Testis (tissue), 5 donors: ENCODE measurements at places on chromosomes 2 and 18.

- no peak for DNase-seq
Measured at GRCh38 chr2:20643060-20643459, 7.8 kb downstream of the HS1BP3 start.

GRCh38 chr2:195863564-195863963, 205.1 kb downstream of the DNAH7 start:
- DNase-seq = no peak

GRCh38 chr2:12313445-12314126, 403.1 kb upstream of the TRIB2 start:
- DNase-seq = no peak

GRCh38 chr2:23691106-23691470, 235.8 kb downstream of the ATAD2B start:
- DNase-seq = no peak

- no peak for DNase-seq
Measured at GRCh38 chr2:160380611-160381010, 113.0 kb downstream of the RBMS1 start.

- no peak for DNase-seq
Measured at GRCh38 chr2:232335859-232336215, 42.7 kb upstream of the ALPP start.

- no peak for DNase-seq
Measured at GRCh38 chr2:215452725-215453124, 16.9 kb upstream of the FN1 start.

GRCh38 chr18:79387615-79388014, 8.1 kb upstream of the NFATC1 start:
- DNase-seq = no peak

- DNase-seq = no peak
Measured at GRCh38 chr2:44242904-44243303, 32.4 kb upstream of the SLC3A1 start.

DNA sequence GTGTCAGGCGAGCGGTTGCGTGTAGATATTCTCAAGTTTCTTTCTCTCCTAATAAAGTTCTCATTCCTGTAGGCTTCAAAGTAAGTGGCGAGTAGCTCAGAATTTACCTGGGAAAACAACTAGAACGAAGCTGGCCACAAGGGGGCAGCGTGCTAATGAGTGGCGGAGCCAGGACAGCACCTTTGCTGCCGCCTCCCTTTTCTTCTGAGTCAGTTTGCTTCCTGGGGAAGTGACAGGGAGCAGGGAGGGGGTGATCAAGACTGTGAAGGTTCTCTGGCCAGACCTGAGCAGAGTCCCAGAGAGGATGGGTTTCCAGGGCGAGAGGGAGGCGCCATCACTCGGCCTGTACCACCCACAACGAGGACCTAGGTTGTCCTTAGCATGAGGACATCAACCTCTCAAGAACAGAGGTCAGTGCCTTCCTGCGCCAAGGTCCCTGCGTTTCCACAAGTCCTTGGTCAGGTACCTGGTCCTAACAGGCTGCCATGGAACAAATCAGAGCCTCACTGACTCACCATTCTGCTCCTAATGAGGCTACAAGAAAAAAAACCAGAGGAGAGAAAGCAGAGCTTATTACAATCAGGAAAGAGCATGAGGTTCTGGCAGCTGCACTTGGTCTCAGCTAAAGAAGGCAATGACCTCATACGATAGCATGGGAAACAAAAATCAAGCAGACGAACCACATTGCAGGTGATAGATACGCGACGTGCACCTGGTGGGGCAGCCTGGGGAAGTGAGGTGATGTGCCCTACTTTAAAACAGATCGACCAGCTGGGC, 98.7 kb downstream of the PLB1 start:
- peak; percentile 96 for DNase-seq

DNA sequence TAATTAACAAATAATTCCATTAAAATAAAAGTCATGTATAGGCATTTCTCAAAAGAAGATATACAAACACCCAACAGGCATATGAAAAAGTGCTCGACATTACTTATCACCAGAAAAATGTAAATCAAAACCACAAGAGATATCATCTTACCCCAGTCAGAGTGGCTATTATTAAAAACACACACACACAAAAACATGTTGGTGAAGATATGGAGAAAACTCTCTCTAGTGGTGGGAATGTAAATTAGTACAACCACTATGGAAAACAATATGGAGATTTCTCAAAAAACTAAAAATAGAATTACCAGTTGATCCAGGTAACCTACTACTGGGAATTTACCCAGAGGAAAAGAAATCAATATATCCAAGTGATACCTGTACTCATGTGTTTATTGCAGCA, 966.3 kb upstream of the POU3F3 start:
- DNase-seq = no peak

DNA sequence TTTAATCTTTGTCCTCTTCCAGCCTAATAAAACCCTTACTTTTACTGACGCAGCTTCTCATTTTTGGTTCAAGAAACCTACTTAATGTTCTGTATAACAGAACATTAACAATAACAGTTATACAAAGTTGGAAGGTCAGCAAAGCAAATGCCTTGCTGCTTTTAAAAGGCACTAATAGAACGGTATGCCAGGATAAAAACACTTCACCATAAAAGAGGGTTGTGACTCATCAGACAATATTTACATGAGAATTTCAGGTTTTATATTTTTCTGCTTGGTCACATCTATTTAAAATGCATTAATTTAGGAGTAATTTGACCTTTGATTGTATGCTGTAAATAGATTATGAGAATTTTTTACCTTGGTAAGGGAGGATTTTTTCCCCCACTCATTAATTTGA, 3.0 kb downstream of the KLHL41 start:
- DNase-seq = no peak

DNA sequence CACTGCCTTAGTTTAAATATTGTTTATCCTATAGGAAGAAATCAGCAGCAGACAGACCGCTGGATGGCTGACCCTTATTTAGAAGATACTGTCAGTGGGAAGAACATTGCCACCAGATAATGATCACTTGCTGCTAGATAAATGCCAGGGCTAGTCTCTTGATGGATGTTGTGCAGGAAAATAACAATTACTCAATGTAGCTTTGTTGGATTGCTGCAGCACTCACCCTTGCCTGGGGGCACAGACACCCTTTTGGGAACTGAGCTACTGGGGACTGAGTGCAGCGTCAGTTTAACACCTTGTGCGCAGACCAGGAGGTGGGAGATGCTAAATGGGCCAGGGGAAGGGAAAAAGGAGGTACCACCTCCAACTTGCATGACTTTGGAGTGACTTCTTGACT, 64.2 kb upstream of the CAPN13 start:
- DNase-seq = no peak

GRCh38 chr2:128914320-128914719, 595.7 kb upstream of the HS6ST1 start:
- DNase-seq = no peak

DNA sequence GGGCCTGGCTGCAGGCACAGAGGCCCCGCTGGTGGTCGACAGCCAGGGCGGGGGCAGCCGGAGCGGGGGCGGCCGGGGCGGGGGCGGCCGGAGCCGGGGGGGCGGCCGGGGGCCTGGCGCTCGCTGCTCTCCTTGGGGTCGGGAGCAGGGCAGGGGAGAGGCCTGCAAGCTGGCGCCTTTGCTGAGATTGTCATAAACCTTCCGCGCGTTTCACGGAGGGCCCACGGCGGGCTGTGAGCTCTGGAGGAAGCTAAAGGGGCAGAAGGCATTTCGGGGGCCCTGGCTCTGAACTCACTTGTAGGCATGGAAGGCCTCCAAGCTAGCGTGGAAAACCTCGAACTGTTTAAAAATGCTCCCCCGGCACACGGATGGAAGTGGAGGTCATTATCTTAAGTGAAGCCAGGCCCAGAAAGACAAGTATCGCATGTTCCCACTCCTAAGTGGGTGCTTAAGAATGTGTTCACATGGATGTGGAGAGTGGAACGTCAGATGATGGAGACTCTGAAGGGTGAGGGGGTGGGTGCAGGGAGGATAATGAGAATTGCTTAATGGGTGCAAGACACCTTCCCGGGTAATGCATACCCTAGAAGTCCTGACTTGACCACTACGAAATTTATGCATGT, 629 bp downstream of the PRELID3A start:
- peak; percentile 36 for DNase-seq

GRCh38 chr2:111710613-111711012, 173.4 kb downstream of the ANAPC1 start:
- DNase-seq = no peak

GRCh38 chr2:46047290-46047689, 249.9 kb upstream of the EPAS1 start:
- DNase-seq = no peak

DNA sequence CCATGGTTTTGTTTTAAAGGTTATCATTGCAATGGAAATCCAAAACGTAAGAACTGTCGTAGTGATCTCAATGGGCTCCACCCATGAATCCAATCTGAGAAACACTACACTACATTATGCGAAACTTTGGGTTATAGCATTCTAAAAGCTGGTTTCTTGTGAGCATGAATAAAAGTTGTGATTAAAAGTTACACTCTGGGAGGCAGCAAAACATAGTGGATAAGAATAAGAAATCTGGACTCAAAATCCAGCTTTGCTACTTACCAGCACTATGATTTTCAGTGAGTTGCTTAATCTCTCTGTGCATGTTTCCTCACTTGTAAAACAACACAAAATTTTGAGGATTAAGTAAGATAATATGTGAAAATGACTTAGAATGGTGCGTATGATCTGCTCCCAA, 25.7 kb upstream of the THOC1 start:
- DNase-seq = no peak

DNA sequence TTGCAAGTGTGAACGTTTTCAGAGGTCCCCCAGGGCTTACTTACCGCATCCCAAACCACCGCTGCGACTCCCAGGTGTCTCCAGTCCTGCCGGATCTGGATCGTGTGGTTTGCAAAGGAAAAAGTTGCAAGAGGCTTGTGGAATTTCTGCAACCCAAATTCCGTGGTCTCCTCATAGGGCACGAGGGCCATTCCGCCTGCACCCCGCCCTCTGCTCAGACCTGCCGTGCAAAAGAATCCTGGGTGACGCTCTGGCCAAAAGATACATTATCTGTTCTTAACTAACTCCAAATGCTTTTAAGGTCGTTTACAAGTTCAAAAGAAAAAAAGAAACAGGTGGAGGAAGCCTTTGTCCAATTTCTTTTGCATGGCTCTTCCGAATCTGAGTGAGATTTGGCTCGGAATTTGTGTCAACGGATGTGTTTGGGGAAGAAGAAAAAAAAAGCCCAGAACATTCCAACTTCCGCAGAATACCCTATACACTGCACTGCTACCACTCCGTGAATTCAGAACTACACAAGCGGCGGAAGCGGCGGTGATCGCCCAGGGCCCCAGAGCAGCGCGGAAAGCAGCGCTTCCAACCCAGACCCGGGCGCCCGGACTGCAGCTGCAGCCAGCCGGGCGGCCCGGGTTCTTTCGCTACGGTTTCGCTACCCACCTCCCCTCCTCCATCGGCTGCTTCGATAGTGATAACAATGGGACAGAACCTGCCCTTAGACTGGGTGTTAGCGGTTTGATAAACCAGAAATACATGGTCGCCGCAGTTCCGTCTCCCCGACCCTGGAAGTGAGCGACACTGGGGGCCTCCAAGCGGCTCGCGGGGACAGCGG, 795 bp downstream of the METTL21A start:
- DNase-seq = peak; percentile 75

DNA sequence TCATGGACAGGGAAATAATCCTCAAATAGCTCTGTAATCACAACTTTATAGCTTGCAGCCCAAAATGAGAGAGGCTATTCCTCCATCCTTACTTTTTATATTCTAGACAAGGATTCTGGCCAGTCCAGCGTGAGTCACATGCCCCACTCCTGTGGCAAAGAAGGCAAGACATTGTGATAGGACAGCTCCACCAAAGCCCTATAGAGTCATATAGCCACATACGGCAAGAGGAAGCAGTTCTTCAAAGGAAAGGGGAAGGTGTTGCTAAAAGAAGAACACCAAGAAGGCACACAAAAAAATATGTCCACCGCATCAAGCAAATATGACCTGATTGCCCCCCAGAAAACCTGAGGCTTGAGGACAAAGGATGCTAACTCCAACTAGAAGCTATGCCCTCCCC, 3.4 kb upstream of the GFPT1 start:
- no peak for DNase-seq

DNA sequence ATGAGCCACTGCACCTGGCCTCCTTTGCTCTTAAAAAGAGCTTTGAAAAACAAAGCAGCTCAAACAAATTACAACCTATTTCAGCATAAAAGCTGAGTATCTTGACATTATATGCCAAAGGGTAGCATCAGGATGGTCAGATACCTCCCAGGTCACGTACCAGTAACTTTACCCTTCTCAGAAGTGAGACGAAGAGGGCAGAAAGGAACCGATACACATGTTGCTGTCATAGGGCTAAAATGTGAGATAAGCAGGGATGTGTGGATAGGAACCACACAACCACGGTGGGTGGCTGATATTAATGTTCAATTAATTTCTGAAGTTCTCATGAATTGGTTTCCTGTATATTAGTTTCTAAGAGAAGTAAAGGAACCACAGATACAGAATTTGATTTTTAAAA, 12.6 kb upstream of the RNU2-63P start:
- DNase-seq = no peak

- DNase-seq = no peak
Measured at GRCh38 chr18:22257022-22257543, 87.7 kb downstream of the GATA6 start.

DNA sequence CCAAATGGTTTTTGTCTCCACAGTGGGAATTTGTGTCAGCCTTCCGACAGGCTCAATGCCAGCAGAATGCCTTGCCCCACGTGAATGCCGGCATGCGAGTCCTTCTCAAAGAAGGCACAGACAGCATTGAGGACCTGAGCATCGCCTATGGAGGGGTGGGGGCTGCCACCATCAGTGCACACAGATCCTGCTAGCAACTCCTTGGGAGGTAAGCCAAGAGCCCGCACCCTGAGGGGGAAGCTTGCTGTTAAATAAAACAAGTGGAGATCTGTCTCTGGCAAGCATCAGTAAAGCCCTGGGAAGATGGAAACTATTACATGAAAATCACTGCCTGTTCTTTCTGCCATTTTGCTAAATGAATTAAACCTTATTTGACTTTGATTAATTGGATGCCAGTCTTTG, 67.5 kb upstream of the BZW1 start:
- no peak for DNase-seq

DNA sequence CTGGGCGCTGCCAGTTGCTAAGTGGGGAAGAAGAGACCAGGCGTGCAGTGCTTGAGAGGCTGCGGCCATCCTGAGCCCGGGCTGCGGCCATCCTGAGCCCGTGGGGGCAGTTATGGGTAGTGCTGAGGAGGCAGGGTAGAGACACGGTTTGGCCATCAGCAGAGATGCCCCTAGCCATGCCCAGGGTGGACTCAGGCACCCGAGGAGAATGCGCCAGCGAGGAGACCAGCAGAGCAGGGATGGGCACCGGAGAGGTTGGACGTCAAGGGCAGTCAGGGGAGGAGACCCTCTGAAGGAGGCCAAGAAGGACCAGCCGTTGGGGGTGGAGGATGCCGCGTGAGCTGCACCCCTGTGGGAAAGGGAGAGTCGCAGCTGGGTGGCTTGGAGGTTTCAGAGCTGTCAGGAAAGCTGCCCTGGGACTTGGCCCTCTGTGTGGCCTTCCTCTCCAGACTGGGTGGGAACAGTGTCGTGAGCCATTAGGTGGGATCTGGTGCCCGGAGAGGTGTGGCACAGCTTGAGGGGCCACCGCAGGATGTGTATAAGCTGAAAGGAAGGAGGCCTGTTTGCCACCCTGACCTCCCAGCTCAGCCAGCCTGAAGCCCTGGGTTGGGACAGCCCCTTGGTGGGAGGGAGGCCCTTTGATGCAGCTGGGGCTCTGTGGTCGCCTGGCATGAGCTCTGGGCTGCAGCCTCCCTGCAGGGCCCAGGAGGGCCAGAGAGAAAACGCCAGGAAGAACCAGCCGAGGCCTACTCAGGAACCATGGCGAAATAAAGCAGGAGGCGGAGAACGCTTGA, 56.0 kb downstream of the SH3BP4 start:
- DNase-seq = no peak

- DNase-seq = no peak
Measured at GRCh38 chr2:161662373-161662772, 38.2 kb downstream of the SLC4A10 start.

- DNase-seq = no peak
Measured at GRCh38 chr18:49515516-49515915, 28.5 kb upstream of the C18orf32 start.
